Activated CD4-positive, alpha-beta T cell treated with anti-CD3 and anti-CD28 coated beads, Interleukin-10, Interleukin-2, amounts not matched to agents 100 ng/mL and 50 ng/mL, durations not matched to agents 16 hours and 8 hours (primary cell): ENCODE measurements at places on chromosomes 5 and 9.

DNA sequence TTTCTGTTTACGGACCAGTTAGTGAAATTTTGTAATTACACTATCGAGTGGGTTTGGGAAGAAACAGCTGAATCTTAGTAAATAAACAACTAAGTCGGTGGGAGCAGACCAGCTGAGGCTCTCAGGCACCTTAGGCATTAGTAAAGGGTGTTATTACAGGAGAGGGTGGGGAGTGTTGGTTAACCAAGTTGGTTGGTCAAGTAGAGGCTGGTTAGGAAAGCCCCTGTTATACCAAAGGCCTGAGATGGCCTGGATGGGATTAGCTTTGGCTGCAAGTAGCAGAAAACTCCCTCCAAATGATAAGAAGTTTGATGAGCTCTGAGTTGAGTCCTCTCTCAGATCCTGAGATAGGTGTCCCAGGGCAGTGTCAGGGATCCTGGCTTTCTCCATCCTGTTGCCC lies 81.3 kb downstream of the PPARGC1B start:
- DNase-seq = no peak

DNA sequence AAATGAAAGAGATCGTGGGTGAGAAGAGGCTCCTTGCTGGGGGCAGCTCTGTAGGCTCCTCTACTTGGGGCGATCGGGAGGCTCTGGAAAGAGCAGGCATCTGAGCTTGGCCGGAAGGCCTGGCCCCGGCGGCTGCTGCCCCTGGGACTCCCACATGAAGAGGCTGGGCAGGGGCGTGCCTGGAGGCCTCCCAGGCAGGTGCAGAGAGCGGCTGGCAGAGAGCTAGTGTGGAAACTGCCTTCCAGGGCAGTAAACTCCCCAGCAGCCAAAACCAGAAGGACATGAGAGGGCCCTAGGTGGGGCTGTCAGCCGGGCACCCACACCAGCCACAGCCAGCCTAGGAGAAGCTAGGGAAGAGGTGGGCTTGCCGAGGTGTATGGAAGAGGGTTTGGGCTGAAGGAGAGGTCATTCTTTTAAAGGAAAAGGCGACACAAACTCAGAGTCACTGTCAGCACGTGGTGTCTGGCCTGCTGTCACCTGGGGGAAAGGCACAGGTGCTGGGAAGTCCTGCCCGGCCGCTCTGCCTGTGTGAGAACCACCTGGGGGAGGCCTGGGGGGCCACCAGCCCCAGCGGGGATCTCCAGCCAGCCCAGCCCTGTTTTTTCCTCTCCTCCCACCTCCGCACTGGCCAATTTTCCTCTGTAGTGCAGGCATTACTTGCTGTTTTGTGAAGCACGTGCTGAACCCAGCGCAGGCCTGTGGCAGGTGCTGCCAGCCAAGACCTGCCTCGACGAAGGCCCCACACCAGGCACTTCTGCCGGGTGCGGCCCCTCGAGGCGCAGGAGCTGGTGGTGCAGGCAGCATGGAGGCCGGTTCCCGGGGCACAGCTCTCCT lies 44.8 kb upstream of the EGFL7 start:
- DNase-seq = no peak

DNA sequence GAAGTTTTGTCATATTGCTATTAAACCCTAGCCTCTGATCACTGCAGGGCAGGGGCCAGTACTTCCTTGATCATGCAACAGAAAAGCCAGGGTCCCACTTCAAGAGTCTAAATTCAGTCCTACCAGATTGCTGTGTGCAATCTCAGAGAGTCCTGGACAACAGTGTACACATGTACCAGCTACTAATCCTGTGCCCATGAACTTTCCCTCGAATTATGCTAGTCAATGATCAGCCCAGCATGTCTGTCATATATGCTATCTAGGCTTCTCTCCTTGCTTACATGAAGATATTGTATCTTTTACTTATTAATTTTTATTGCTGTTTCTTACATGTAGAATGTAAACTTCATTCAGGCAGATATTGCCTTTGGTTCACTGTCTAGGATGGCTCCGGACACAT lies 367.0 kb downstream of the NTRK2 start:
- no peak for DNase-seq

DNA sequence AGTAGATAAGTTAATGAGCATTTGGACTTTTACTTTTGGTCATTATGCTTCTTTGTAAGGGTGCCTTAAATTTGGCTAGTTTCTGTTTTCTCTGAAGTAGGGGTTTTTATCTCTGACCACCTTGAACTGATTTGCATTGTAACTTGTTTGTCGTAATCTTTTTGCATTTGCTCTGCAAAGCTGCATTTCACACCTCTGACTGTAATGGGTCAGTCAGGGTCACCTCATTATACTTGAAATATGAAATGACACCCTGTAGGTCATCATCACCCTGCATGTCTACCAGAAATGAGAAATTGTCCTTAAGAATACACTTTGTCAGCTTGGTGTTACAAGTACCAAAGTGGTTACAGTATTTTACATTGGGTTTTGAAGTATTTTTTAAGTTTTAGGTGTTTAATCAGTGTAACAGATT lies 74.0 kb downstream of the KCNN2 start:
- no peak for DNase-seq

DNA sequence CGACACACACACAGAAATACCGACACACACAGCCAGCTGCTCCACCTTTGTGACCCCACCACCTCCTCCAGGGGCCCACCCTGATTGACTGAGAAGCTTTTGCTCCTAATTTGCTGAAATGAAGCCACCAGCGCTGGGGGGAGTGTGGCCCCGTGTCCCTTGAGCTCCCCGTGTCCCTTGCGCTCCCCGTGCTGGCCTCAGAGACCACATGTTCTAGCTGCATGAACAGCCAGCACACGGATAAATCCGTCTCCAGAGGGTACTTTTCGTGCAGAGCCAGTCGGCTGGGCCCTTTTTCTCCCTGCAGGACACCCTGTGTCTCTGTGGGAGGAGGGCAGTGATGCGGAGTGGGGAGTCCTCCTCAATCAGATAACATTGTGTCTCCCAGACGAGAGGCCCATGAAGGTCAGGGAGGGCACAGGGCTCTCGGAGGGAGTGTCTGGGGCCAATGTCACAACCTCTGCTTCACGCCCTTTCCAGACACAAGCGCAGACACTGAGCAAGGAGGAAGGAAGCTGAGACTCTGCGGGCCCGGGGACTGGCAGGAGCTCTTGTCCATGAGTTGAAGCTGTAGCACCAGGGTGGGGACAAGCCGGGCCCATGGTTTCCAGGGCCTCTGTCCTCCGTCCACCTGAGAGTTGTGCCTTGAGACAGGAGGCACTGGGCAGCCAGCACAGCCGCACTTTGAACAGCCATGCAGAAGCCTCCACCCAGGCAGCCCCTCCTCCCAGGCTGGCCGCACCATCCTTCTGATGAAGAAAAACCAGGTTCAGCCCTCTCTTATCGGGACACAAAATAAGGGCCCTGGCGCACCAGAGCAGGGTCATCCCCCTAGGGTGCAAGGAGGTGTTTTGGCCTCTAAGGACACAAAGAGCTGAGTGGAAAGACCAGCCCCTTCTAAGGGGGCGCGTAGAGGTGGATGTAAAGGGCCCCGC lies 36.4 kb upstream of the SLC6A19 start:
- DNase-seq = no peak
